ENCODE measurements at places on chromosomes 11 and 22. TPM values are rescaled to one million over a fixed set of nuclear protein-coding genes. Genes with fewer than 3 reads are reported as not detected.

DNA sequence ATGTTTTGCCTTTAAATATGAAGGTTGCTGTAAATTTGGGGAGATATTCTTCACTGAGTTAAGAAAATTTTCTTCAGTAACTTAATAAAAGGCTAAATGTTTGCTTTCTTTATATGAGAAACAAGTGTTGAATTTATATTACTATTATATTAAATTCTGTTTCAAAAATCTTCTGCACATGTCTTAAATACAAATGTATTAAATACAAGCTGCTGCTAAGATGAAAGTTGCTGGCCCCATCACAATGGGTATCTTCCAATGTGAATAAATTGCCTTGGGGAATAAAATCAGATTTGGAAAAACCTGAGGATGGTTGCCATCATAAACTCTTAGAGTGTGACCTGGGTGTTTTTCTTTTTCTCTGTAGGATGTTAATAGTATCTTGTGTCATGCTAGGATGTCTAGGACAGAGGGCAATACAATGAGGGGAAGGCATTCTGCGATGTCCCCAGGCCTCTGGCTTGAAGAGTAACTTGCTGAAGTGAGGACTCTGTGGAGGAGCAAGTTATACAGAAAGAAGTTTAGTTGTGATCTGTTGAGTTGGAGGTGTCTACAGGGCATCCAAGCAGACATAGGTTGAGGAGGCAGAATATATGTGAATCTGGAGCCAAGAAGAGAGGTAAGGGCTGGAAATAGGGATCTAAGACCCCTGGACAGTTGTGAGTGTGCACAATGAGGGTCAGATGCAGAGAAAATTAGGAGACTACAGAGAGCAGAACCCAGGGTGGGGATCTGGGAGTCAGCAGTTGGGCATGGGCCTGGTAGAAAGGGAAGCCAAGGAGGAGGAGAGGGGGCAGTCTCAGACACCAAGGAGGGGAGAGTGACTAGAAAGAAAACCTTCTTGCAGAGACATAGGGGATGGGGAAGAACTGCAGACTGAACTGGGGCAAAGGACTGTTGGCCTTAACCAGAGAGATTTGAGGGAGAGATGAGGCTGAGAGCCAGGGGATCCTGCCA lies 4.8 kb downstream of the IGLL5 start:
- no peak overlapping the region for H3K27ac ChIP-seq
- H3K4me3 ChIP-seq = no peak overlapping the region
- no peaks in the 10 kb centered on the region for H3K4me1 ChIP-seq
- peaks cover 34% of the 10 kb centered on the region for H3K27me3 ChIP-seq
- DNase-seq = no peak

GRCh38 chr22:22030493-22031182 lies 48.1 kb upstream of the TOP3B start:
- no peaks in the 10 kb centered on the region for H3K4me1 ChIP-seq
- no peaks in the 10 kb centered on the region for H3K27me3 ChIP-seq
- H3K36me3 ChIP-seq = no peaks in the 10 kb centered on the region
- no peak for DNase-seq
- H3K4me3 ChIP-seq = no peak overlapping the region

GRCh38 chr22:28637225-28637624 lies 42.4 kb downstream of the TTC28 start:
- H3K4me3 ChIP-seq = no peak overlapping the region
- H3K27me3 ChIP-seq = no peaks in the 10 kb centered on the region
- no peaks in the 10 kb centered on the region for H3K4me1 ChIP-seq
- H3K36me3 ChIP-seq = no peaks in the 10 kb centered on the region
- H3K27ac ChIP-seq = no peak overlapping the region

Gene PPFIBP2
- 3.3 TPM for total RNA-seq

DNA sequence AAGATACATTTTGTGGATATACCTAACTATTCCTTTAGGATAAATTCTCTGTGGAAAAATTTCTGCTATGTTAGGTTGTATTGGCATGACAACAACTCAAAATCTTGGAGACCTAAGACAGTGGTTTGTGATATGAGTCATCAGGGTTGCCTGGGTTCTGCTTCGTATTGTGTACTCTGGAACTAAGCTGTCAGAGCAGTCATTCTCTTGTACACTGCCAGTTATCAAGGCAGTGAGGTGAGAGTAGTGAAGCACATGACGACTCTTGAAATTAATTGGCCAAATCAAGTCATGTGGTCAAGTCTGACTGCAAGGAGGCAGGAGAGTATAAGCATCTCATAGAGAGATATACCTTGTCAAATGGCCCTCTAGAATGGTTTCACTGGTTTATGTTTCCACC lies 104.4 kb downstream of the FANCF start:
- H3K27me3 ChIP-seq = peaks cover under 1% of the 10 kb centered on the region
- no peaks in the 10 kb centered on the region for H3K4me1 ChIP-seq
- no peaks in the 10 kb centered on the region for H3K36me3 ChIP-seq
- no peak overlapping the region for H3K27ac ChIP-seq

Gene PATE4
- total RNA-seq = not detected

DNA sequence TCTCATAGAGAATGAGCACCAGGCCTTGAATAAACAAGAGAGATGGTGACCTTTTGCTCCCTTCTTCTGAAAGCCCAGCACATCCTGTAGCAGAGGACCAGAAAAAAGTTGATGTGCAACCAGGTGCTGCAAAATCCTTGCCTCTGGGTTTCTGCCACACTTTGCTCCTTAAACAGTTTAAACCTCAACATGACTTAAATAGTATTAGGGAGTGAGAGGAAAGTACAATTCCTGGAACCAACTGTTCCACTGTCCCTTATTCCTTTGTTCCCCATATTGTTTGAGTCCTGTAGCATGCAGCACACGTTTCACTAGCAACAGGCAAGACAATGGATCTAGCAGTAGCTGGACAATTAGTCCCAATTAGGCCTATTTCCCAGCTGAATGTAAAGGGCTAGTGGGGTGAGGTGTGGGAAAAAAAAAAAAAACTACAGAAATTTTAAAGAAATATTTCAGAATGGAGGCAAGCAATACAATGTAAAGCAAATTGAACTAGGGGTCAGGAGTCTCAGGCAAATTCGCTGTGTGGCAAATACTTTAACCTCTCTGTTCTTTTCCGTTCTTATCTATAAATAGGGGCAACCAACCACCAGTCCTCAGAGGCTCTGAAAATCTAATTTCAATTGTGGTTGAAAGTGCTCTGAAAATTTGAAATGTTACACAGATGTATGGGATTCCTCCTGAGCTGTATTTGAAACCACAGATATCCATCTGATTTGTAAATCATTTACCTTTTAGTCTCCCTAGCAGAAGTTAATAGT lies 6.6 kb downstream of the MPPED2 start:
- no peaks in the 10 kb centered on the region for H3K4me1 ChIP-seq
- no peaks in the 10 kb centered on the region for H3K36me3 ChIP-seq
- H3K27me3 ChIP-seq = peaks cover 29% of the 10 kb centered on the region
- no peak for DNase-seq
- H3K27ac ChIP-seq = no peak overlapping the region
- no peak overlapping the region for H3K4me3 ChIP-seq
